ENCODE measurements at places on chromosomes 7 and 10.

GRCh38 chr7:2494191-2495130, 18.3 kb upstream of the GRIFIN start:
- DNase-seq, result no peak

GRCh38 chr7:139861803-139862202, 32.7 kb downstream of the TBXAS1 start:
- no peak for DNase-seq

DNA sequence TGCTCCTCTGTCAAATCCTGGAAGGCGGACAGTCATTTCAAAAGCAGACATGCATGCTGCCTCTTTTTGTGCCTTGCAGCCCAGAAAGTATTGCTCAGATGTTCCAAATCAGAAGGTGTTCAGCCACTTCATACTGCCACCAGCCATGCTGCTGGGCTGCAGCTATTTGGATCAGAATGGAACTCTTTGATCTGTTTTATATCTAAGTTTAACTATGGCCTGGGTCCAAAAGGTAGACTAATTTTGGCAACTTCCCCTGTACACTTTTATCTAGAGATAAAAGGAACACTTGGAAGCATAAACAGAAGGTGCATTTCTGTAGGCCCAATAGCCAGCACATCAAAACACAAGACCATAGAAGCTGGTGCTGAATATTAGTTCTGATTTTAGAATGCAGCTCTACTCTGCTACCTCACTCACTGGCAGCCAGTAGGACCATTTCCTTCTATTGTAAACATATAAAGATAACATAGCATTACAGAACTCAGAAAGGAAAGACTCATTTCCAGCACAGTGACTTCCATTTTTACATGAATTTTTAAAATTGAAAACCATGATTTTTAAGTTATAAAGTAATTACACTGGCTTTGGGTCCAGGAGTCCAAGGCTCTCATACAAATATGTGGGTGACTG, 143.1 kb upstream of the CAV2 start:
- no peak for DNase-seq

DNA sequence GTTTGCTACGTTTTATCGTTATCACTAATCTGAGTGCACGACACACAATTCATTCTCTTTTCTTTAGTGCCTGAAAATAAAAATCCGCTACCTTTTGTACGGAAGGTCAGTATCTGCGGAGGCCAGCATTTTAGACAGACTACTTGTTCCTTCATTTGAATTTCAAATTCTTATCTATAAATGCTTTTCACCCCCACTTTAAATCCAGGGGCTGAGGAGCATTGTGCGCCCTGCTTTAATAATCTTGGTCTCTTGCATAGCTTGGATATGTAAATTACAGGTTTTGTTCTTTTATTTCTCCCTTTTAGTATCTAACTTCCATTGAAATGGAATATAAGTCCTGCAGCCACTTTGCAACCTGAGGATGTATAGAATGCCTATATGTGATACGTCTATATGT, 44.7 kb downstream of the NRP1 start:
- DNase-seq, result no peak
